ENCODE measurements at places on chromosomes 6 and 20. TPM values are rescaled to one million over a fixed set of nuclear protein-coding genes. Genes with fewer than 3 reads are reported as not detected.

DNA sequence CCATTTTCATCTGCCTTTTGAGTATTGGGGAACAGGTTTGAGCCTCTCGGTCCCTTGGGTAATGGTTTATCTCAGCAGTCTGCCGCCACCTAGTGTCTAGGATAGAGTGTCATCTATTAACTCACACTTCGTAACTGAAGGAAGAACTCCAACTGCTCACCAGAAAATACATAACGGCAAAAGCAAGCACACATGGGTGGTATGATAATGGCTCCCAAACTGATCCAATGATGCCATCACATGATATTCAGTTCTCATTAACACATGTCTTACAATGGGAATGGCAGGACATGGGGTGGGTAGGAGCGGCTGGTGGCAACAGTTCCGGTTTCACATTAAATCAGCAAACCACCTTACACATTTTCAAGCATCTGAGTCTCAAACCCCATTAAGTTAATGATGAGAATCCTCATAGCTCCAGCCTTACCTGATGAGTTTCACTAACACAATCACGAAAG, 110.7 kb upstream of the PHACTR1 start:
- no peak for DNase-seq

MYL9 gene
- total RNA-seq = 246 TPM

CEP43 gene
- total RNA-seq = 9.1 TPM

MRPL2 gene
- total RNA-seq = 14.2 TPM

GRCh38 chr6:23311211-23311610, 741.8 kb downstream of the HDGFL1 start:
- DNase-seq = no peak

MAPK13 gene
- 21.9 TPM for total RNA-seq

DNA sequence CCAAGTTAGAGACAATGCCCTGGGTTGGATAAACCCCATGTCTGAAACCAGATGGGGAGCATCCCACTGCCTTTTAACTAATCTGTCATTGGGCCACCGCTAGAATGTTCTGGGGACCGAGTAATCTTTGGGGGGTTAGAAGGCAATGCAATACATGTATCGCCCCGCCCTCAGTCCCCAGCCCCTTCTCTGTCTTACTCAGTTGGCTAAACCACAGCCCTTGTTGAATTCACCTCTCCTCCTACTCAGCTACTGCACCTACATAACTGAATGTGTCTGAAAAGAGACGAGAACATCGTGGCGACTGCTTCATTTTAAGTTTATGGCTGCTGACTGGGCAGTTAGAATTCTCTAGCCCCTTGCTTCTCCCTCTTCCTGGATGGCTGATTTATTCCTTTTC, 15.1 kb upstream of the CCR6 start:
- no peak for DNase-seq

DNA sequence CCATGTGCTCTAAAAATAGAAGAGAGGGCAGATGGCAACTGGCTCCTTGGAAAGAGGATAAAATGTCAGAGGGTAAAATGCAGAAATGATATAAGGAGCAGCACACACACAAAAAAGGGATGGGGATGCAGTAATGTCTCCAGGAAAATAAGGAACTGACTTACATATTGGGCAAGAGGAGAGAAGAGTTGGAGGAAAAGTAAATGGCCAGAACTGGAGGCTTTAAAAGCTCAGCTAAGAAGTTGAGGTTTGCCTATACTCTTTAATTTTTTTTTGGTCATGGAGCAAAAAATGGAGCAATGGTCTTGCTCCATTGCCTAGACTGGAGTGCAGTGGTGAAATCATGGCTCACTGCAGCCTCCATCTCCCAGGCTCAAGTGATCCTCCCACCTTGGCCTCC, 93.7 kb downstream of the SULF2 start:
- DNase-seq = no peak
